ENCODE measurements at places on chromosomes 16 and 17.

- peak; percentile 82 for DNase-seq
These were observed 11.9 kb upstream of the NSRP1 start for GRCh38 chr17:30104575-30105339.

- DNase-seq, result no peak
These were observed 6.9 kb downstream of the MLLT6 start for GRCh38 chr17:38711792-38712571.

GRCh38 chr17:80000981-80001775, 34.5 kb downstream of the TBC1D16 start:
- no peak for DNase-seq

- peak; percentile 22 for DNase-seq
These were observed 555 bp downstream of the NUP88 start for GRCh38 chr17:5418858-5419355.

DNA sequence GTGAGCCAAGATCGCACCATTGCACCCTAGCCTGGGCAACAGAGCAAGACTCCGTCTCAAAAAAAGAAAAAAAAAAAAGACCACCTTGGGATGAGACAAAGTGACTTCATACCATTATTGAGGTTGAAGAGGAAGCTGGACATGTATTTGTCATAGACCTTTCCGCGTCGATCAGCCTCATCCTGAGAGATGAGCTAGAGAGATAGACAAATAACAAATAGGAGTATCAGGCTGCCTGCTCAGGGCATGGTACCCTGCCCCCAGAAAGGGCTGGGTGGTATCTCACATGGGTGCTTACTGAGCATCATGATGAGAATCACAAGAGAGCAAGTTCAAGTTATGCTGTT, 22.1 kb downstream of the CNTNAP1 start:
- DNase-seq, result no peak

DNA sequence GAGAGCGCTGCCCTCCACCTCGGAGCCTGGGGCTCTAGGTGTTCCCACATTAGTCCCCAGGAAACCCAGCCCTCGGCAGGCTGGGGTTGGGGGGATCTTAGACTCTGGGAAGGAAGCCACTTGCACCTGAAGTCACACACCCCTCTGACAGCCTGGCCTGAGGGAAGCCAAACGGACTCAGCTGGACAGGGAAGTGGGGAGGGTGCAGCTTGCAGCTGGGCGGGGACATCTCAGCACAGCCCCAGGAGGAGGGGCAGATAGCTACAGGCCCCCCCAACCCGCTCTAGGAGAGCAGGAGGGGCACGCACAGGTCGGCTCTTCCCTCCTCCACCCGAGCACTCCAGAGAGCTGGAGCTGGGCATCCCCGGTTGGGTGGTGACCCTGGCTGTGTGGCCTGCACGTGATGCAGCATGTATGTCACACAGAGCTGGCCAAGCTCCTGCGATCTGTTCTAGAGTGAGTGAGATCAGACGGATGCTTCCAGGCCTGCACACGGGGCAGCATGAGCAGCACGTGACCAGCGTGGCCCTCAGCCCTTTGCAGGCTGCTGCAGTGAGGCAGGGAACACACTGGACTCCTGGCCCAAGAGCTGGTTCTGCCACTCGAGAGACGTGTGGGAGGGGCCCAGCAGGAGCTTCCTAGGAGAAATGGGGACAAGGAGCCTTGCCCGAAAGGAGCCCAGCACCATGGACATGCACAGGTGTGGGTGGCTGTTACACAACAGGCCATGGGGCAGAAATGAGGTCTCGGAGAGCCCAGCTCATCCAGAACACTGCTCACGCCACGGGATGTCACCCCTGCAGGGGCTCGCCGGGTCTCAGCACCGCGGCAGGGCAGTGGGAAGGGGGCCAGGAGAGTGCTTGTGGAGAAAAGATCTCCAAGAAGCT, 15.4 kb downstream of the KIFC3 start:
- DNase-seq, result no peak

DNA sequence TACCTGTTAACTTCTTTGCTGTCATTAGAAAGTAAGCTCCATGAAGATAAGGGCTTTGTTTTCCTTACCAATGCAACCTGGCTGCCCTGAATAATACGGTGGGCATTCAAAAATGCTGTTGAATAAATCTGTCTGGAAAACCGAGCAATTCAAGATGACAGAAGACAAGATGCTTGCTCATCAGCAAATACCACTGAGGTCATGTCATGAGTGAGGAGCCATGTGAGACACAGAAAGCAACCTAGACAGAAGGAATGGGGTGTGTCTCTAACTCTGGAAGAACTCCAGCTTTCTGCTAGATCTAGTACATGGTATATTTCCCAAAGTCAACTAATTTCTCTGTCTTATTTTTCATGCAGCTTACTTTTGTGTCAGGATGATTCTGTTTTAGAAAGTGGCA, 64.2 kb downstream of the STH start:
- DNase-seq, result peak; percentile 90

- no peak for DNase-seq
These were observed 16.9 kb downstream of the PDZD9 start for GRCh38 chr16:21984062-21984461.

DNA sequence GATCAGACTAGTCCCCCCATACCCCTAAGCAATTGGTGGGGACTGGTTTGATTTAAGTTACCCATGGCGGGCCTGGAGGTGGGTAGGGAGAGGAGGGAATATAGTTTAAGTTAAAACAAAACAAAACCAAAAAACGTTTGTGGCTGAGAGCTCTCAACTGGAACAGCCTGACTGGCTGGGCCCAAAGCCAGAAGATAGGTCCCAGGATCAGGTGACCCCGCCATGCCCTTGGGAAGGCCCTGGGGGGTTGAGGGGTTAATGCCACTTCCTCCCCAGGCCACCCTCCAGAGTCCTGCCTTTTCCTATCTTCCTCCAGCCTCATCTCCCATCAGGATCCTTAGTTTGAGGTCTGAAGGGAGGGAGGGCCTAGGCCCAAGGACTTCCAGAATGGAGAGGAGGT, 82.3 kb upstream of the LHX1 start:
- no peak for DNase-seq

- no peak for DNase-seq
These were observed 7.8 kb downstream of the ZFHX3 start for GRCh38 chr16:73040136-73040535.

- no peak for DNase-seq
These were observed 44.7 kb downstream of the IRF8 start for GRCh38 chr16:85943711-85944110.

DNA sequence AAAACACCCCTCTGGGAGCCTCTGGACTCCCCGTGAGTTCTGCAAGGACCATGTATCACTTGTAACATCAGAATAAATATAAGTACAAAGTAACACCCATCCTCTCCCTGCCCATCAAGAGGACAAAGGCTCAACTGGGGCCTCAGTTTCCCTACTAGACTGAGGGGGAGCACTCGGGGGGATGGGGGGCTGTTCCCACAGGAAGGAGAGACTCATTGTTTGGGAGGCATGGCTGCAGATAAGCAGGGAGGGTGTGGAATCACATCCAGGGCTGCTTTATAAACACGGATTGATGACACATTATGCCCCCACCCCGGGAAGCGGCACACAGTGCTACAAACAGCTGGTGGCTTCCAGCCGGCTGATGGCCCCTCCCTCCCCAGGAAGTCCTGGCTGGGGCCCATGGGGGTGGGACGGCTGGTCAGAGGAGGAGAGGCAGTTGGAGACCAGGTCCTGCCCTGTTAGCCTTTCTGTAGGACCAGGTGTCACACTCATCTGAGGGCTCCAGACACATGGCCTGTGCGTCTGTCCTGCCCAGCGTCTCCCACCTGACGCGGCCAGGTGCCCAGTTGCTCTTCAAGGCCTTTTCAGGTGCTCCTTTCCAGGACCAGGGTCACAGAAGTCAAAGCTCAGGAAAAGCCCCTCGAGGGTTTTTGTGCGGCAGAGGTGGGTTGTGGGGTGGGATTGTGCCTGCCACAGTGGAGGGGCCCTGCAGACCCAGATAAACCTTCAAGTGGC, 1.3 kb upstream of the MPG start:
- DNase-seq, result peak; percentile 77

DNA sequence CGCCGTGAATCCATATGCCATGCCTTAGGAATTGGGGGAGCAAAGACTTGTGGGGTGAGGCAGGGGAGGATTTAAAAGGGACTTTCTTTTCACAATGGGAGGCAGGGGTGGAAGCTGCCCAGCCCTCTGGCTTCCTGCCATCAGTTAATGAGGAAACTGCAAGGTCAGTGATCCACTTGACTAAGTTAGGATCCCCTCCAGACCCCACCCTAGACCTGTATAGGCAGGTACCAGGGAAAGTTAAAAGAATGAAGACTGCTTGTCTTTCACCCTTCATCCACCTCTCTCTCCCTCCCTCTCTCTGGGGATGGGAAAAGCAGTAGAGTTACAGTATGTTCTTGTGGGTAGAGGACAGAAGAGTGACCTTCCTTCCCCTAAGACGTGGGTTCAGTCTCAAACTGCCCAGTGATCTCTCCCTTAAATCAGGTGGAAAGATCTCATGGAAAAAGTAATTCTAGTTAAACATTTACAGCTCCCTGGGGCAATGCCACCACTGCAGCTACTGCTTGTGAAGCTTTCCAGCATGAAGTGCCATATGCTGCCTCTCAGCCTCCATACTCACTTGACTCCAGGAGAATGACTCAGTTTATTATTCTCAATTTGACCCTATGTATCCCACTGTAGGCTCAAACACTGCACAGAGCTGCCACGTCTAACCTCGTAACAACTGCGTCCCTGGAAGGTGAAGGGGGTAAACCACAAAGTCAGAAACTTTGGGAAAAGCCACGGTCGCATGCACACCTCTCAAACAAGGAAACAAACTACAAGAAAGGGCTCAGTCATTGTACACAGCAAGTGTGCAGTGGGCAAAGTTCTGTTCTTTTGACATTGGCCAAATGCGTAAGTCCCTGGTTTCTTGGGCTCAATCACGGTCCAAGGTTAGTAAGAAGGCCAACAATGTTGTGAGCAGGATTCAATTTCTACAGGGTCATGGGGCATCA, 1.2 kb downstream of the COA3 start:
- DNase-seq, result no peak

GRCh38 chr17:9294661-9295210, 273.4 kb downstream of the NTN1 start:
- DNase-seq, result no peak

- no peak for DNase-seq
These were observed 231.6 kb upstream of the DYNLRB2 start for GRCh38 chr16:80309178-80309577.

GRCh38 chr16:73059779-73060615, 12.1 kb upstream of the ZFHX3 start:
- DNase-seq, result no peak

GRCh38 chr17:12691173-12691572, 25.5 kb downstream of the MYOCD start:
- DNase-seq, result peak; percentile 73

GRCh38 chr17:79324194-79324593, 249.6 kb downstream of the ENGASE start:
- no peak for DNase-seq

GRCh38 chr17:81249223-81250040, 10.3 kb downstream of the NDUFAF8 start:
- no peak for DNase-seq

GRCh38 chr16:24871891-24872290, 26.1 kb downstream of the SLC5A11 start:
- DNase-seq, result no peak

DNA sequence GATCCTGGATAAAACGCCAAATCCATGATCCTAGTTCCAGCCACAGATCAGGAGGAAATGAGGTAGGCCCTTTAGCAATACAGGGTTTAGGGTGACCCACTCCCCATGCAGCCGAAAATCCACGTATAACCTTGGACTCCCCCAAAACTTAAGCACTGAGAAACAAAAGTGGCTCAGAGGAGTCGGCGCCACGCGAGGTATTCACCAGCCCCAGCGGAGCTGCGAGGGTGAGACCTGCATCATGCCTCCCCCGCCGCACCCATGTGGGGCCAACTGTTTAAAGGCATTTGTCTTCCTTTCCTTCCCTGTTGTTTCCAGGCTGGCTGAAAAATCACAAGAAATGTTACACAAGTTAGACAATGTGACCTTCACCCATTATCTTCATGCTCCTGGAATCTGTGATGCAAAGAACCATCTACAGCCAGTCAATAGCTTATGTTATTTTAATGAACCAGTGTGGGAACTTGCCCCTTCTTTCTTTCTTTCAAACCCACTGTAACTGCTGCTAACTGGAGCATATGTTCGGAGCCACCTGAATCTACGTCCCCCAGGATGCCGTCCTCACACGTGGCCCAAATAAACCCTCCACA, 98.2 kb upstream of the METRNL start:
- DNase-seq, result no peak

GRCh38 chr16:66701026-66701425, 4.5 kb upstream of the CMTM4 start:
- DNase-seq, result no peak

- no peak for DNase-seq
These were observed 579.1 kb upstream of the RBFOX1 start for GRCh38 chr16:6753553-6753952.

GRCh38 chr16:12553191-12553590, 250.5 kb downstream of the CPPED1 start:
- DNase-seq, result no peak

GRCh38 chr16:69328854-69329316, 1.5 kb downstream of the PDF start:
- no peak for DNase-seq

DNA sequence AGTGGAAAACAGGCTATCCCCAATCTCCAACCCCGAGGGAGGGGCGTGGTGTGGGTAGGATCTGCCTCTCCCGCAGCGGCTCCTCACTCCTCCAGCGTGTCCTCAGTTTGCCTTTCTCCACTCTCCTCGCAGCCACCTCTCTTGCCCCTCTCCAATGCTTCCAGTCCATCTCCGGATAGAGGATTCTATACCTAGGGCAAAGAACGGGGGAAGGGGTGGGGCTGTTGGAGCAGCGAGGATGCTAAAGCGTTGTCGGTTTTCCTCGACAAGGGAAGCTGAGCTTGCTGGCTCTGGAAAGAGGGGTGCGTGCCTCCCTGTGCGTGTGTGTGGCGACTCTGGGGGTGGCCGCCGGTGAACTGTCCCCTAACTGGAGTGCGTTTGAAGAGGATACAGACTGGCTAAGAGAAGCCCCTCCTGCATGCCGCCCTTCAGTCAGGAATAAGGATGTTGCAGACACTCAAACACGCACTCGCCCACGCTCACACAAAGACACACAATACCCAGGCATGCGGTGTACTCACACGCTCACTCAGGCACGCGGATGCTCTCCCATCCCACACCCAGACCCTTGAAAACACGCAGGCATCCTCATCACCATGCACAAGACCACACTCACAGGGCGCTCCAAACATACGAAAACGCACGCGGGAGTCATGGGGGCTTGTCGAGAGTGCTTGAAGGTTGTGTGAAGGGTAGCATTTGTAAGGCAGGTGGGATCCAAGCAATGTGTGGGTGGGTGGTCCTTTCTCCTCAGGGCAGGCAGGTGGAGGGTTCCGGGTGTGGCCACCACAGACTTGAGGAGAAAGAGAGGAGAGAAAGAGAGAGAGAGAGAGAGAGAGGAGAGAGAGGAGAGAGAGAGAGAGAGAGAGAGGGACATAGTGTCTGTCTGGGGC, 655 bp upstream of the GPR139 start:
- DNase-seq, result no peak

DNA sequence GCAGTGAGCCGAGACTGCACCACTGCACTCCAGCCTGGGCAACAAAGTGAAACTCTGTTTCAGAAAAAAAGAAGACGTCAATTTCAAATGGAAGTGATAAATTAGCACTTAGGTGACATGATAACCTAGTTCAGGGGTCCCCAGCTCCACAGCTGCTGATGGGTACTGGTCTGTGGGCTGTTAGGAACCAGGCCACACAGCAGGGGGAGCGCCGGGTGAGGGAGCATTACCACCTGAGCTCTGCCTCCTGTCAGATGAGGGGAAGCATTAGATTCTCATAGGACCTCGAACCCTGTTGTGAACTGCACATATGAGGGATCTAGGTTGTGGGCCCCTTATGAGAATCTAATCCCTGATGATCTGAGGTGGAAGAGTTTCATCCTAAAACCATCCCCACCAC, 253.0 kb downstream of the FOXL1 start:
- no peak for DNase-seq

- DNase-seq, result peak; percentile 57
These were observed 834 bp downstream of the FLYWCH1 start for GRCh38 chr16:2912330-2913199.
